CD4-positive, CD25-positive, alpha-beta regulatory T cell (primary cell): ENCODE measurements at places on chromosomes 16 and 17. TPM values are rescaled to one million over a fixed set of nuclear protein-coding genes. Genes with fewer than 3 reads are reported as not detected.

RPL38 gene
- total RNA-seq: 1,316 TPM

GPR179 gene
- total RNA-seq: 0.07 TPM

HS3ST2 gene
- not detected for total RNA-seq

GFAP gene
- not detected for total RNA-seq

FMNL1 gene
- total RNA-seq: 575 TPM

DNA sequence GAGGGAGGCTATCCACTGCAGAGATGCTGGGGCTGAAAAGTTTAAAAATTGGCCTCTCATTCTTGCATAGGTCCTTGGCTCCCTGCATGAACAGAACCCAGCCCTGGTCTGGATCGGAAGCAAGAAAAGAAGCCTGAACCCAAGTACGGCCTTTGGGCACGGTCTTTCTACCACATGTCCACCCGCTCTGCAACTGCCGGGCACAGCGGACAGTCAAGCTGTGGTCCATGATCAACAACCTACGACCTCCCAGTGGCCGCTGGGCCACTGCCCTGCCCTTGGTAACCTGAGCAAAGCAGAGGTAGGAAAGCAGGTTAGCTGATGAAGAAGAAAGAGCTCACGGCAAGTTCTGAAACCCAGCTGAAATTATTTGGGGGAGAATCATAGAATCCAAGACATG, 3.6 kb downstream of the ABCC12 start:
- DNase-seq: no peak
- H3K36me3 ChIP-seq: no peaks in the 10 kb centered on the region
- H3K27ac ChIP-seq: no peak overlapping the region
- peaks cover 6% of the 10 kb centered on the region for H3K4me1 ChIP-seq
- peaks cover 3% of the 10 kb centered on the region for H3K27me3 ChIP-seq

- H3K4me1 ChIP-seq: no peaks in the 10 kb centered on the region
- H3K27me3 ChIP-seq: no peaks in the 10 kb centered on the region
- no peak overlapping the region for H3K4me3 ChIP-seq
- peaks cover 38% of the 10 kb centered on the region for H3K36me3 ChIP-seq
- H3K27ac ChIP-seq: no peak overlapping the region
- no peak for DNase-seq
Measured at GRCh38 chr17:82908543-82909160, 68.8 kb upstream of the ZNF750 start.

DNA sequence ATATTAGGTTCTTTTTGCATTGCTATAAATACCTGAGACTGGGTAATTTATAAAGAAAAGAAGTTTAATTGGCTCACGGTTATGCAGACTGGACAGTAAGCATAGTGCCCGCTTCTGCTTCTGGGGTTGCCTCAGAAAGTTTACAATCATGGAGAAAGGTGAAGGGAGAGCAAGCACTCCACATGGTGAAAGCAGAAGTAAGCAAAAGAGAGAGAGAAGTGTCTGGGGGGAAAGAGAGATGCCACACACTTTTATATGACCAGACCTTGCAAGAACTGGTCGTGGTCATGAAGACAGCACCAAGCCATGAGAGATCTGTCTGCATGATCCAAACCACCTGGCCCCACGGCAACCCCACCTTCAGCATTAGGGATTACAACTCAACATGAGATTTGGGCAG, 45.4 kb downstream of the KCNJ16 start:
- no peaks in the 10 kb centered on the region for H3K36me3 ChIP-seq
- no peaks in the 10 kb centered on the region for H3K27me3 ChIP-seq
- no peaks in the 10 kb centered on the region for H3K4me1 ChIP-seq

DNA sequence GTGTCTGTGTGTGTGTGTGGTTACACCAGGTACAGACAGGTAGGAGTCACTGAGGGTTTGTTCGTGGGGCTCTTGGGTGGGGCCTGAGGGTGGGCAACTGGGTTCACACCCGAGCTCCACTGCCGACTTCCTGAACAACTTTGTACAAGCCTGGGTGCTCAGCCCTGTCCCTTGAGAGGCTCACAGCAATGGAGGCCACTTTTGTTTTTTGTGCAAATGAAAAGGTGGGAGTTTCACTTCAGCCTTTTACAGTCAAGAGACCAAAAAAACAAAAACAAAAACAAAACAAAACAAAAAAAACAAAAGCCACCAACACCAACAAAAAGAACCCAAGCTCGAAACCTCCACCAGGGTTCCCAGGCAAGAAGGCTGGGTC, 2.4 kb downstream of the RHBDF2 start:
- H3K4me1 ChIP-seq: peaks cover 29% of the 10 kb centered on the region
- no peaks in the 10 kb centered on the region for H3K36me3 ChIP-seq
- DNase-seq: no peak
- H3K4me3 ChIP-seq: no peak overlapping the region
- H3K27me3 ChIP-seq: no peaks in the 10 kb centered on the region

DNA sequence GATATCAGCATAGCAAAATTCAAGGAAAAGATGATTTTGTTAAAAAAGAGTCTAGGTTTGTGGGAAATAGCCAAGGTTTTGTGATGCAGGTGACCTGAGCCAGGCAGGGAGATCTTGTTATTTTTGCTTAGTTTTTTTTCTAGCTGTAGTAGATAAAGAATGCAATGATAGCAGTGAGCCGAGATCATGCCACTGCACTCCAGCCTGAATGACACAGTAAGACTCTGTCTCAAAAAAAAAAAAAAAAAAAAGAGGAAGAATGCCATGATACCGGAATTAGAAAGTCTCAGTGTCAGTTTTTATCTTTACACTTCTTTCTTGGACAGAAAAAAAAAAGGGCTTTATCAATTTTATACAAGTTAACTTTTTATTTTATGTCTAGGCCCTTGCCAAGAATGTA, 27.5 kb downstream of the TMEM238L start:
- no peak overlapping the region for H3K27ac ChIP-seq
- no peaks in the 10 kb centered on the region for H3K36me3 ChIP-seq
- no peaks in the 10 kb centered on the region for H3K4me1 ChIP-seq
- no peak for DNase-seq
- H3K27me3 ChIP-seq: no peaks in the 10 kb centered on the region
- no peak overlapping the region for H3K4me3 ChIP-seq

GRCh38 chr16:73546341-73546845, 498.5 kb upstream of the ZFHX3 start:
- H3K27ac ChIP-seq: no peak overlapping the region
- no peaks in the 10 kb centered on the region for H3K36me3 ChIP-seq
- H3K4me1 ChIP-seq: no peaks in the 10 kb centered on the region
- DNase-seq: no peak
- H3K27me3 ChIP-seq: peaks cover 2% of the 10 kb centered on the region

DNA sequence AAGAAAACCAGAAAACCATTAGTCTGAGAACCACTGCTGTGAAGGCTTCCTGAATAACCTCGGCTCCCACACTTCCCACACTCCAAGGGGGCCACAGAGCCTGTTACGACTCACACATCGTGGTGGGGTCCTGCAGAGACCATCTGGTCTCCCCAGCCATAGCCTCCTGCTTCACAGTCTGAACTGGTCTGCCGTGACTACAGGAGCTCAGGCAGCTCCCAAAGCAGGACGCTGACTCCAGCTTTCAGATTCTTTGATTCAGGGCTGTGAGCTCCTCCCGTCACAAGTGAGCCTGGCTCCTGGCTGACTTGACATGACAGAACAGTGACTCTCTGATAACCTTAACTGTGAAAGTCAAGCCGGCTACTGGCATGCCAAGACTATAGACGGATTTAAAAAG, 37.8 kb downstream of the CYB5D2 start:
- H3K36me3 ChIP-seq: peaks cover 73% of the 10 kb centered on the region
- H3K4me3 ChIP-seq: no peak overlapping the region
- DNase-seq: no peak

DNA sequence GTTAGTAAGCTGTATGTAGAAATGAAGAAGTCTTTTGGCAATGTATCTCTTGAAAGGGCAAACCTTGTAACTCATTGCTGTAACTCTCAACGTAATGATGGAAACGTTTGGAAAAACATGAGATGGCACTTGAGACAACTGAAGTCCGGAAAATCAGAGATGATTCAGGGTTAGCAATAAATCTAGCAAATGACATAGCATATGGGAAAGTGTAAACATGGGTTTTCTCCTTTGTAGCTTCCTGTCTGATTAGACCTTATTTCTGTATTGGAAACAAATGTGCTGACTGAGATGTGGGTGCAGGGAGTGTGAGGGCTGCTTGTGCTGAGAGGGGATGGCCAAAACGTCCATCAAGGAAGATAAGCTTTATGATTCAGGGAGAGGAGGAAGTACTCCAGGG, 110.7 kb upstream of the FAM20A start:
- H3K4me1 ChIP-seq: no peaks in the 10 kb centered on the region
- no peak overlapping the region for H3K4me3 ChIP-seq
- H3K27ac ChIP-seq: no peak overlapping the region
- no peak for DNase-seq
- H3K27me3 ChIP-seq: no peaks in the 10 kb centered on the region

GRCh38 chr16:67961551-67961957, 6.9 kb downstream of the SLC12A4 start:
- peaks cover 11% of the 10 kb centered on the region for H3K36me3 ChIP-seq
- H3K4me1 ChIP-seq: peaks cover 3% of the 10 kb centered on the region
- DNase-seq: no peak

DNA sequence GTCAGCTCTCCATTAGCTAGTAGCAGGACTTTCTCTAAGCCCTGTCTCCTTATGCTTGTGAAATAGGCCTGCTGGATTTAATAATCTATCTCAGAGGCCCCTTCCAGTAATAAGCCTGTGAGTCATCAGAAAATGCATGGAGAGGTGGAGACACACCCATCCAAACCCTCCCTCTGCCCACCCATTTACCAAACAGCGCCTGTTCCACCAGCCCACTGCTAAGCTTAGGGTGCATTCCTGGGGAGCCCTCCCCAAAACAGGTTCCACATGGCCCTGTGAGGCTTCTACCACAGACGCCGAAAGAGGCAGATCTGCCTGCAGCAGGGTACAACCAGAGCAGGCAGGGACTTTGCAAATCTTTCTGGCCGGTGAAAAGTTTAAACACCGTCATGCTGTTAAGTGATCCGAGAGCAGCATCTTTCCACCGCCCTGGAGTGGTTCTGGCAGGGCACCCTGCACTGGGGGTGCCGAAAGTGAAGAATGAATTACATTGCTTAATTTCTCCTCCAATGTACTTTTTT, 99.3 kb downstream of the GAS7 start:
- no peak for DNase-seq
- H3K4me3 ChIP-seq: no peak overlapping the region
- H3K4me1 ChIP-seq: no peaks in the 10 kb centered on the region

DNA sequence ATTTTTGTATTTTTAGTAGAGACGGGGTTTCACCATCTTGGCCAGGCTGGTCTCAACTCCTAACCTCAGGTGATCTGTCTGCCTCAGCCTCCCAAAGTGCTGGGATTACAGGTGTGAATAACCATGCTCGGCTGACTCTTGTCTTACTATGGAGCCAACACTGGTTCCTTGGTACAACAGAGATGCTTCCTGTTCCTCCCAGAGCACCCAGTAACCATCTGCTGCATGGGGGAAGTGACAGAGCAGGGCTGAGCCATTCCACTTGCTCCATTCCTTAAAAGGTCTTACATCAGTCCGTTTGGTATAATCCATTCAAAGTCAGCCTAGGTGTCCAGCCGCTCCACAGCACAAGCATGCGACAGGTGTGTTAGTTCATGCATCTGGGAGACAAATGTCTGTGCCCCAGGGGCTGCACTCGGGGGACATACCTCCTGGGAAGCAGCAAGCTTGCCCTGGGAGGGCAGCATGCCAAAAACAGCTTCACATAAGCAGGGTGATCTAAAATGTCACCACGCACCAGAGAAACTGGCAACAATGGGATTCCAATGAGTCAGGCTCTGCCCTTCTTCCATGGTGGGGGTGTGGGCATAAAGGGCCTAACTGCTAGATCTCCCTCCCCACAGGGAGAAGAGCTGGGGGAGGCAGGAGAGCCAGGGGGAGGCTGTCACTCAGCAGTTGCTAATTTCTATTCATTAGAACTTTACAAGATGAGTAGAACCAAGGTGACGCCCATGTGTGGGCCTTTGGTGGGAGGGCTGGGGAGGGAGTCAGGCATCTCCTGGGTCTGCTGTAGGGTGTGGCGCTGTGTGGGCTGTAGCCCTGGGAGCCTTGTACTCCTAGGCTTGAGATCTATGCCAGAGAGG, 35.5 kb downstream of the PIPOX start:
- H3K4me1 ChIP-seq: no peaks in the 10 kb centered on the region
- no peak for DNase-seq
- no peaks in the 10 kb centered on the region for H3K27me3 ChIP-seq

DNA sequence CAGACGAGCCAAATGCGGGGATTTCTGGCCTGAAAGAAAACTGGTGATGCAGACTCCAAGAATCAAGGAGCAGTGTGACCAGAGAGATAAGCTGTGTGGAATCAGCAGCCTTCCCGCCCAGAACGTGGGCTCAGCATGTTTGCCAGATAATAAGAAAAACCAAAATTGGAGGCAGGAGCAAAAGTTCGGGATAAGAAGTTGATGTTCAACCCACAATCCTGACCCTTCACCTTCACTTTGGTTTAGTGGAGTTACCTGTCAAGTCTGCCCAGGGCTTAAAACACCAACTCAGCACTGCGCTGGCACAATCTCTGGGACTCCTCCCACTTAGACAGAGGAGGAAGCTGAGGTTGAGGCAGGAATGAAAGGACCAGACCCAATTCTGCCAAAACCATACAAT, 3.1 kb downstream of the SLC43A2 start:
- H3K36me3 ChIP-seq: no peaks in the 10 kb centered on the region
- H3K27ac ChIP-seq: no peak overlapping the region
- DNase-seq: no peak
- H3K27me3 ChIP-seq: peaks cover 6% of the 10 kb centered on the region

GRCh38 chr17:74307984-74308773, 17.8 kb upstream of the KIF19 start:
- no peaks in the 10 kb centered on the region for H3K27me3 ChIP-seq
- H3K4me3 ChIP-seq: no peak overlapping the region
- no peaks in the 10 kb centered on the region for H3K36me3 ChIP-seq
- DNase-seq: no peak

- peaks cover 41% of the 10 kb centered on the region for H3K4me1 ChIP-seq
- peak; percentile 80 for DNase-seq
- H3K27ac ChIP-seq: peak overlapping the region; percentile 93
- no peaks in the 10 kb centered on the region for H3K27me3 ChIP-seq
- H3K4me3 ChIP-seq: peak overlapping the region; percentile 95
Measured at GRCh38 chr17:45584092-45585036, 93.8 kb upstream of the PLEKHM1 start.

DNA sequence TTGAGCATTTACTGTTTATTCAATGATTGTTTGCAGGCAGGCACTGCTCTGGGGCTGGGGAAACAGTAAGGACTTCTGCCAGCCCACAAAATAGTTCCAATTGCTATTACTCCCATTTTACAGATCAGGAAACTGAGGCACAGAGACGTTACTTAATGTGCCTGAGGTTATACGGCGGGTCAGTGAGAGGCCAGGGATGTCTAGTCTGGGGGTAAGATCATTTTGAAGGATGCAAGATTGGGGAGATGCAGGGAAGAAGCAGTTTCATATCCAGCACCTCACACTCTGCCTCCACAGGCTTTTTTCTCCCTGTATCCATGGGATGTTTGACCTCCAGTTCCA, 46.5 kb downstream of the ABAT start:
- no peak overlapping the region for H3K27ac ChIP-seq
- H3K4me1 ChIP-seq: no peaks in the 10 kb centered on the region
- DNase-seq: no peak
- H3K36me3 ChIP-seq: peaks cover 4% of the 10 kb centered on the region
- H3K4me3 ChIP-seq: no peak overlapping the region
- no peaks in the 10 kb centered on the region for H3K27me3 ChIP-seq

- H3K4me1 ChIP-seq: peaks cover 10% of the 10 kb centered on the region
- H3K27me3 ChIP-seq: no peaks in the 10 kb centered on the region
- DNase-seq: peak; percentile 11
- H3K36me3 ChIP-seq: no peaks in the 10 kb centered on the region
- H3K27ac ChIP-seq: peak overlapping the region; percentile 41
- peak overlapping the region; percentile 50 for H3K4me3 ChIP-seq
Measured at GRCh38 chr16:12458591-12459358, 344.9 kb downstream of the CPPED1 start.
